ENCODE measurements at places on chromosomes 12 and 14. TPM values are rescaled to one million over a fixed set of nuclear protein-coding genes. Genes with fewer than 3 reads are reported as not detected.
A peak's percentile ranks its signal among the peaks of the same experiment; 100 is the strongest.

GPR68 gene
- 0.33 TPM for total RNA-seq

HCAR2 gene
- total RNA-seq = 0.70 TPM

ANO2 gene
- total RNA-seq = 0.05 TPM

SMCO2 gene
- not detected for total RNA-seq

SLC6A13 gene
- total RNA-seq = 12.0 TPM

RNF212B gene
- 0.51 TPM for total RNA-seq

GRCh38 chr12:26791301-26791791 lies 41.6 kb downstream of the ITPR2 start:
- no peak overlapping the region for H3K27ac ChIP-seq
- H3K4me1 ChIP-seq = peaks cover 20% of the 10 kb centered on the region
- no peaks in the 10 kb centered on the region for H3K36me3 ChIP-seq
- H3K4me3 ChIP-seq = no peak overlapping the region

GRCh38 chr14:103408491-103409155 lies 23.4 kb downstream of the MARK3 start:
- H3K27ac ChIP-seq = peak overlapping the region; percentile 12
- no peak for DNase-seq
- peaks cover 3% of the 10 kb centered on the region for H3K4me1 ChIP-seq
- peaks cover 6% of the 10 kb centered on the region for H3K36me3 ChIP-seq

GRCh38 chr12:111398530-111398929 lies 7.2 kb upstream of the SH2B3 start:
- H3K4me1 ChIP-seq = peaks cover 4% of the 10 kb centered on the region
- no peaks in the 10 kb centered on the region for H3K36me3 ChIP-seq
- no peaks in the 10 kb centered on the region for H3K27me3 ChIP-seq
- H3K4me3 ChIP-seq = no peak overlapping the region
- H3K27ac ChIP-seq = peak overlapping the region; percentile 4

DNA sequence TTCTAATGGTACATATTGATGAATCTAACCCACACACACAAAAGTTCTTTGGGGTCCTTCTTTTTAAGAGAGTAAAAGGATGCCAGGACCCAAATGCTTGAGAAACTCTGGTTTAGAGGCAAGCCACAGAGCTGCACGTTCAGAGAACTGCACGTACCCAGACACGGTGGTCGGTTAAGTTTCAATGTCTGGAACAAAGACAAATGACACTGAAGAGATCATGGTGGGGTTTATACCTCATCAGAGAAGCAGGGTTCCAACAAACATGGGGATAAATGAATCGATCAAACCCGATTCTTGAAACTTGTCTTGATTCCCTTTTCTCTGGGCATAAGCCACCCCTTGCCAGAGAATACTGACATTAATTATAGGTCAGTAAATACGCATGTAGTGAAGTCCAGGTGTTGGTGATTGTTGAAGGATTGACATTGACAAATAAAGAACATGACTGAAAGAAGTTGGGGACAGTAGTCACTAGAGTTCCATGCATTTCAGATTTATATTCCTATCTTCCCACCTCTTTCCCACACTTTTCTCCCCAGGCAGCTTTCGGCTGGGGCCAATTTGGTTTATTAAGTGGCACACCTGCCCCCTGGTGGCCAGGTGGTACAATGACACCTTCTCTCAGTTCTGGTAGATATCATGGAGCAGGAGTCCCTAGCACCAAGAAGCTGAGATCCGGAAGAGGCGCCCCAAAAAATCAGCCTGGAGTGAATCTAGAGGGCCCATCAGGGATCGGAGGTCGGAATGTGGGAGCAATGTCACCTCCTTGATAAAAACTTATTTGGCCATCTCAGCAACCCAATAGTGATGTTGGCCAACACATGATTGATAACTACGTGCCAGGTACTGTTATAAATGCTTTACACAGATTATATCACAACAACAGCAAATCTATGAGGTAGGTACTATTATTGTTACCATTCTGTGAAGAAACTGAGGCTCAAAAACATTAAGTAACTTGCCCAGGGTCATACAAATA lies 17.8 kb upstream of the HDAC7 start:
- no peaks in the 10 kb centered on the region for H3K4me1 ChIP-seq
- peak; percentile 78 for DNase-seq
- H3K4me3 ChIP-seq = no peak overlapping the region
- H3K27me3 ChIP-seq = no peaks in the 10 kb centered on the region
- no peak overlapping the region for H3K27ac ChIP-seq

GRCh38 chr14:28142400-28143015 lies 624.1 kb upstream of the FOXG1 start:
- no peak overlapping the region for H3K27ac ChIP-seq
- H3K4me1 ChIP-seq = no peaks in the 10 kb centered on the region

GRCh38 chr14:71143381-71144290 lies 236.4 kb downstream of the PCNX1 start:
- no peaks in the 10 kb centered on the region for H3K27me3 ChIP-seq
- H3K4me1 ChIP-seq = no peaks in the 10 kb centered on the region
- no peak overlapping the region for H3K4me3 ChIP-seq
- no peak overlapping the region for H3K27ac ChIP-seq
- no peak for DNase-seq
- no peaks in the 10 kb centered on the region for H3K36me3 ChIP-seq

- no peaks in the 10 kb centered on the region for H3K36me3 ChIP-seq
- no peak for DNase-seq
- no peak overlapping the region for H3K27ac ChIP-seq
- H3K27me3 ChIP-seq = no peaks in the 10 kb centered on the region
- H3K4me1 ChIP-seq = peaks cover 31% of the 10 kb centered on the region
Measured at GRCh38 chr14:101481557-101481956, 79.7 kb upstream of the DIO3 start.

- DNase-seq = no peak
- H3K27me3 ChIP-seq = no peaks in the 10 kb centered on the region
- H3K36me3 ChIP-seq = peaks cover 2% of the 10 kb centered on the region
- H3K4me1 ChIP-seq = peaks cover 7% of the 10 kb centered on the region
- H3K4me3 ChIP-seq = no peak overlapping the region
Measured at GRCh38 chr12:46771268-46771827, 54.4 kb downstream of the SLC38A4 start.

DNA sequence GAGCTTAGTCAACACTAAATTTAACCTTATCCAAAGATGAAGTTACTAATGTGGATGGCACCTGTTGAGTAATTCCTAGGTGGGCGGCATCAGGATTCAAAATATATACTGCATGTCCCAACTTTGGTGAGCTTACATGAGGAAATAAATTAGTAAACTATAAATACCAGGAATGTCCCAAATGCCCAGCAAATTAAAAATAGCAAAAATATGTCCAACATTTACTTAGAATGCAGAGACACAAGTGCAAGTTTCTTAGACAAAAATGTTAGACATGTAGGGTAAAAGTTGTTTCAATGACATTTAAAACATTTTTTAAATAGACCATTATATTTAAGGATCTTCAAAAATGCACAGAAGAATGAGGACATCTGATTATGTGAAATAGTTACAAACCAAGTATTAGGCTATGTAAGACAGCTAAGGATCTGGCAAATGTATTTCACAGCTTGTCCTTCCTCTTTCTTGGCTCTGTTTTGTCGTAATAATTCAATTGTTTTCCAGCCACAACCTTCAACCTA lies 115.9 kb downstream of the NAV3 start:
- no peak for DNase-seq
- H3K27ac ChIP-seq = no peak overlapping the region
- H3K4me3 ChIP-seq = no peak overlapping the region
- H3K36me3 ChIP-seq = no peaks in the 10 kb centered on the region
- H3K4me1 ChIP-seq = no peaks in the 10 kb centered on the region

GRCh38 chr12:124537525-124538193 lies 29.8 kb downstream of the NCOR2 start:
- peak overlapping the region; percentile 34 for H3K27ac ChIP-seq
- H3K4me1 ChIP-seq = peaks cover 23% of the 10 kb centered on the region
- H3K27me3 ChIP-seq = no peaks in the 10 kb centered on the region
- H3K36me3 ChIP-seq = no peaks in the 10 kb centered on the region

- DNase-seq = no peak
- no peaks in the 10 kb centered on the region for H3K36me3 ChIP-seq
- no peaks in the 10 kb centered on the region for H3K27me3 ChIP-seq
- no peak overlapping the region for H3K4me3 ChIP-seq
- H3K27ac ChIP-seq = no peak overlapping the region
Measured at GRCh38 chr14:23631234-23631633, 4.9 kb upstream of the DHRS2 start.

DNA sequence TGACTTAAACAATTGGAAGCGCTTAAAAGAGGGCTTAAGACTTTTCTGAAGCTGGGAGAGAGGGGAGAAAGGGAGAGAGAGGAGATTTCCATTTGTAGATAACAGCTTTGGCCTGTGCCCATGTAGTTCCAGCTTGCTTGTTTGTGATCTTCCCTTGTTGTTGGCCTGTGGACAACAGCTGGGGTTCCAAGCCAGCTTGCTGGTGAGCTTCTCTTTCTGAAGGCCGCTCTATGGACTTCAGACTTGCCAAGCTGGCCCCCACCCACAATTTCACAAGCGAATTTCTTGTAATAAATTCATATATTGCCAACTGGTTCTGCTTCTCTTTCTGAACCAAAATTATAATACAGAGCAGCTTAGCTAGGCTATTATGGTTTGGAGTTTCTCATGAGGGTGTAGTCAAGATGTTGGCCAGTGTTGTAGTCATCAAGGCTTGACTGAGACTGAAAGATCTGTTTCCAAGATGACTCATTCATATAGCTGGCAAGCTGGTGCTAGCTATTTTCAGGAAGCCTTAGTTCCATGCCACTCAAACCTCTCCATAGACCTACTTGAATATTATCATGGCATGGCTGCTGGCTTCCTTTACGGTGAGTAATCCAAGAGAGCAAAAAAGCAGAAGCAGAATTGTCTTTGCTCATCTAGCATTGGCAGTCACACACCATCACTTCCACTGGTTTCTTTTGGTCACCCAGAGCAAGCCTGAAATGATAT lies 89.4 kb downstream of the ATP23 start:
- no peak for DNase-seq
- H3K27ac ChIP-seq = no peak overlapping the region
- no peaks in the 10 kb centered on the region for H3K4me1 ChIP-seq

DNA sequence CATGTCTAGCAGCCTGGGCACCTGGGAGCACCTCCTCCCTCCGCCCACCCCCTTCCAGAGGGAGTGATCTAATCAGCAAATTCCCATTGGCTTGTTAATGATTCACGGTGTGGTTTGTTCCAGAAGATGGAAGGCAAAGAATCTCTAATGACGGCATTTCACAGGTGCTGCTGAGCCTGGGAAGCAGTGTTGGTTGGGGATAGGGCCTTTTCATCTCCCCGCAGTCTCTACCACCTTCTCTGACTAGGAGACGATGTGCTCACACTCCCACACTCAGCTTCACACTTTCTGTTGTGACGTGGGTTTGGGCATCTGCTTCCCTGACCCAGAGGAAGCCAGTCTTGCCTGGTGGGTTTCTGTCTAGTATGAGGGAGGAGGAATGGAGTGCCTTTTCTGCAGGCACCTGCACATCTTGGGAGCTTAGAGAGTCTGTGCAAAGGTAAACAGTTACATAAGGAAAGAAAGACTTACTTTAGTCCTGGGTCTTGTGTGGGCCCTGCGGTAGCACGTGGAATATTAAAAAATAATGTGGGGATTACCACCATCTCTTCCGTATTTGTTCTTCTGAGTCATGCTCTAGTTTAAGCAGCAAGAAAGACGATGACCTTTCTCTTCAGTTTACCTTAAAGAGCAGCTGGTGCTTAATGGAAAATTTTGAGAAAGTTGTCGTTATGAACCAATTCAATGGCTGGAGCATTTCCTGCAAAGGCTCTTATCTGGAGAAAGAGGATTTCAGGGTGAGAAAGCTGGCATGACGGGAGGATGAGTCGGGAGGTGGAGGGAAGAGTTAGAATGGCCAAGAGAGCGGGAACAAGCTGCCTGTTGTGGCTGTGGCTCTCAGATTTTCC lies 70.6 kb upstream of the ARHGAP5 start:
- no peaks in the 10 kb centered on the region for H3K36me3 ChIP-seq
- H3K27ac ChIP-seq = no peak overlapping the region
- no peak overlapping the region for H3K4me3 ChIP-seq
- no peaks in the 10 kb centered on the region for H3K4me1 ChIP-seq
